ENCODE measurements at places on chromosomes 1 and 21.

GRCh38 chr1:24865168-24865567 is 64.9 kb downstream of the RUNX3 start:
- DNase-seq: no peak

DNA sequence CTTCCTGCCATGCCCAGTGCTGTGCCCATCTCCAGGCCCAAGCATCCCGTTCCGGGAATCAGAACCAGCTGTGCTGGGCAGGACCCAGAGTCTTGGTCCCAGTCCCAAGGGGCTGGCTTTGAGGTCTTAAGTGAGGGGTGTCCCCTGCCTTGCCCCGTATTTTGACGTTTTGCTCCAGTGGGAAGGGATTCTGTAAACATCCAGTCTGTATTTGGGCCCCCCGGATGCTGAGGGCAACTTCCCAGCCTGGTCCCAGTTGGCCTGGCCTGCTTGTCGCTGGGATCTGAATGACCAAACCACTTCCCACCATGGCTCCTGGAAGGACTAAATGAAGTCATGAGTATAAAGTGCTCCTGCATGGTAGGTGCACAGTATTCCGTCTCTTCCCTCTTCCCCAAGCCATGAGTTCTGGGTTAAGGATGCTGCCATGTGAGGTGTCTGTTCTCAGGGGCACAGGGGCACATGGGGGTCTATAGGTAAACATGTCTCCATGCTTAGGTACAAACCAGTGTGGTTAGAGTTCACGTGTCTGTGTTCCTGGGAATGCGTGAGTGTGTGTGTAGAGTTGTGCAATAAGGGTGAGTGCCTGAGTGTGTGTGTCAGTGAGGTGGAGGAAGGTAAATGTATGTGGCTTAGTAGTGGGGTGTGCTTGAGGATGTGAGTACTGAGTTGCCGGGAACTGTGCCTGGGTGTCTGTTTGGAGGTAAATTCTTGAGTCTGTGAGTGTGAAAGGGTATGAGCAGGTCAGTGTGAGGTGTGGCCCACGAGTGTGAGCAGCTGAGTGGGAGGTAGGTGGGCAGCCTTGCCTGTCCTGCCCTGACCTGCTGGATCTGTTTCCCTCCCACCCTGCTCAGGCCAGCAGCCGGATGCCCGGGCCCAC is 1.5 kb downstream of the B4GALT2 start:
- DNase-seq: no peak

DNA sequence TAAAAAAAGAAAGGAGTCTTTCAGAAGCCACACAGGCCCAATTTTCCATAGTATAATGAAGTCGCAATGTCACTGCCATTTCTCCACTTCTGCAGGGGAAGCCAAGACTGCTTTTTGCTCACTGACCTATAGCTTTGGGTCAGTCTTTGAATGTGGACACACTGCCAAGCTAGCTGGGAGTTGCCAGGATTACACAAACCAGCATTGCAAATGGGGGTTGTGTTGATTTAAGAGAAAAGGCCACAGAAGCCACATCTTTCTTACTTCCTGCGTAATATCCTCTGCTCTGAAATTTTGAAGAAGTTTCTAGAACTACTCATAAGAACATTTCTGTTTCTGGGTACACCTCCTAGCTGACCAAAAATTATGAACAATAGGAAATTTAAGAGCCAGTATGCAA is 45.8 kb upstream of the SAMSN1 start:
- no peak for DNase-seq

GRCh38 chr1:31289021-31289420 is 7.6 kb downstream of the SNRNP40 start:
- DNase-seq: no peak

Measured in right renal cortex interstitium (tissue), 3 donors.